CD4-positive, alpha-beta T cell treated with Interleukin-15 for 1 hour (primary cell): ENCODE measurements at places on chromosomes 4 and X.
A peak's percentile ranks its signal among the peaks of the same experiment; 100 is the strongest.

DNA sequence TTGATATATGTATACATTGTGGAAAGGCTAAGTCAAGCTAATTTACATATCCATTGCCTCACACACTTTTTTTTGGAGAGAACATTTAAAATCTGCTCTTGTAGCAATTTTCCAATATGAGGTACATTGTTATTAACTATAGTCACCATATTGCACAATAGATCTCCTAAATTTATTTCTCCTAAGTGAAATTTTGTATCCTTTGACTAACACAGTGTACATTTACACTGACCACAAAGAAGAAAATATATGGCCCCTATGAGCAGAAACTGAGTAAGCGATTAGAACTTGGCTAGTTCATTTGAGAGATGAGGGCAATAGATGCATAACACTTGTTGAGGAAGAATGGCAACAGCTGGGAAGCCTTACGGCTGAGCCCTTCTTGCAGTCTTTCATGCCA is 20.3 kb upstream of the GUCY1B1 start:
- no peak for DNase-seq

DNA sequence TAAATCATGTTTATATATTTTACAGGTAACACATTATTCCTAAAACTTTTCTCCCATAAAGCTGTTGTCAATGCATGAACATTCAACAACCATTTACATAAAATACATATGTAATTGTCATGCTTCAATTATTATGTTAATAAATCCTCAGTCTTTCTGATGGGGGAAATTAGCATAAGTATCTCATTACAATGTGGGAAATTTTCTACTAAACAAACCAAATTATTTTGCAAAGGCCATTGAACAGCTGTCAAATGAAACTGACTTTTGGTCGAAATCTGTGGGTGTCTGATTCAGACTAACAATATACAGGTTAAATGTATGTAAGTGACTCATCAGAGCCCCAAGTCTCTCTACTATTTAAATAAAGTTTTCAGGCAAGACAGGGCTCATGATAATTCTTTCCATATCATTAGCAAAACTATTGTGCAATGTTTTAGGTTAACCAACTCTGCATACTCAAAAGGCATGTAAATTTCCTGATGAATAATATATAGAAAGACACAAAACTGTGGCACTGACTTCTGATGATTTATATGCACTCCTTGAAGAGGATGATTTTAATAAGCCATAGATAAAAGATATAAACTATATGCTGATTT is 795.3 kb upstream of the AADAT start:
- no peak for DNase-seq

DNA sequence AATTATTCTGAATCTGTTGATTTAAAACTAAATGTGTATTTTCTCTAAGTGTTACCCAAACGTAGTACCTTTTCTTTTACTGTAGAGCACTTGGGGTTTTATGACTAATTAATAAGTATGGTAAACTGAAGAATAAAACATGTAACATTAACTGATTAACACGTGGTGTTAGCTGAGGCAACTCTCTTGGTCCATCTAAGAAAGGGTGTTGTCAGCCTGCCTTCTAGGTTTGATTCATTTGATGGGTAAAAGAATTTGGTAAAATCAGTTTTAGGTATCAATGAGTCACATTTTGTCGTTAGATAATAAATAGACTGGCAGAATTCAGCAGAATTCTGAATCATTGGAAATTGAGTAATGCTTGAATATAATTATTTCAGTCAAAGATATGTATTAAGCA is 99.7 kb downstream of the AFF1 start:
- no peak for DNase-seq

- DNase-seq = no peak
Observed at GRCh38 chrX:9943420-9943819, 23.7 kb upstream of the CLDN34 start.

- no peak for DNase-seq
Observed at GRCh38 chrX:153688506-153688905, 780 bp downstream of the SLC6A8 start.

- no peak for DNase-seq
Observed at GRCh38 chrX:24515447-24515846, 50.4 kb downstream of the PDK3 start.

GRCh38 chr4:45155081-45155777 is 428.9 kb upstream of the GNPDA2 start:
- DNase-seq = no peak

- DNase-seq = no peak
Observed at GRCh38 chr4:61070269-61070668, 129.9 kb upstream of the ADGRL3 start.

- no peak for DNase-seq
Observed at GRCh38 chr4:89249313-89249712, 58.3 kb downstream of the GPRIN3 start.

DNA sequence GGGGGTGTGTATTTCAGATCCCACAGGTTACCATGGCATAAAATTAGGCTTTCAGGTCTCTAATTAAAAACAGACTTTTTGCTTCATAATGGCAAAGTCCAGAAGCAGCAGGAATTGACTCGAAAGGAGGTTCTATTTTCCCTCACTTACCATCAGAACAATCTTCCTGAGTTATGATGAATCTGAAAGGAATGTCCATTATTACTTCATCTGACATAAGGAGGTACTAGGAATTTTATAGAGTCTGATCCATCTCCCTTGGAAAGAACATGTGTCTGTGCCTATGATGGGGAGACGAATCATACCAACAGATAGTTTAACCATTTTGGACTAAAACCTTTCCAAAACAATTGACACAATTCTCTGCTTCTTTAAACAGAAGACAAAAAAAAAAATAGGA is 206.3 kb upstream of the FGF13 start:
- no peak for DNase-seq

DNA sequence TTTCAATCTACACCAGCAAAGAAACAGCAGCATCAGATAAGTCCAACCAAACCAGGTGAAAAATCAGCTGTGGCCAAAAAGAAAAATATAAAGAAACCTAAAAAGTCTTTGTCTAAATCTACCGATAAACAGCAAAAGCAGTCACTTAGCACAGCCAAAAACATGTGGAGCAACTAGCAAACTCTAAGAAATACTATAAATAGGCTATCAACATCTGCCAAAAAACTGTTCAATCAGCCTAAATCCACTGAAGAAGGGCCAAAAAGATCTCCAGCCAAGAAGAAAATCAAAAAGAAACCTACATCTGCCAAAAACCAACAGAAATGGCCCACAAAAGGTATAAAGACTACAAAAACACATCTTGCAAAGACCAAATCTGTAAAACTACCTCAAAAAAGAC is 36.7 kb upstream of the CABS1 start:
- no peak for DNase-seq

GRCh38 chrX:152450076-152450475 is 1.0 kb downstream of the GABRA3 start:
- no peak for DNase-seq

DNA sequence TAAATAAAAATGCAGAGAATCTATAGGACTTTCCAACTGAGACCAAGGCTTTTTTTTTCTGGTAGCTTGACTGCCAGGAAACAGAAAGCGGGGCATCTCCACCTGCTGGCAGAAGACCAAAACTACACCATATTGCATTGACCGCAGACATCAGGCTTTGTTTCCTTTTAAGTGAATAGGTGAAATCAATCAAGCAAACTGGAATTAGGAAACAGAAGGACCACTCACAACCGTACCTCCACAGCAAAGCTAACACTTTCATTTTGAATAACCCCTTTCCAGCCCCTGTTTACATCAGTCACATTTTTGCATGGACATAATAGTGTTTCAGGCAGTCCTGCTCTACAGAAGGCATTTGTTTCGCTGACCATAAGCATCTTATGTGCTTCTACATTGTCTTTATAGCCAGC is 218.2 kb downstream of the IDS start:
- peak; percentile 23 for DNase-seq

DNA sequence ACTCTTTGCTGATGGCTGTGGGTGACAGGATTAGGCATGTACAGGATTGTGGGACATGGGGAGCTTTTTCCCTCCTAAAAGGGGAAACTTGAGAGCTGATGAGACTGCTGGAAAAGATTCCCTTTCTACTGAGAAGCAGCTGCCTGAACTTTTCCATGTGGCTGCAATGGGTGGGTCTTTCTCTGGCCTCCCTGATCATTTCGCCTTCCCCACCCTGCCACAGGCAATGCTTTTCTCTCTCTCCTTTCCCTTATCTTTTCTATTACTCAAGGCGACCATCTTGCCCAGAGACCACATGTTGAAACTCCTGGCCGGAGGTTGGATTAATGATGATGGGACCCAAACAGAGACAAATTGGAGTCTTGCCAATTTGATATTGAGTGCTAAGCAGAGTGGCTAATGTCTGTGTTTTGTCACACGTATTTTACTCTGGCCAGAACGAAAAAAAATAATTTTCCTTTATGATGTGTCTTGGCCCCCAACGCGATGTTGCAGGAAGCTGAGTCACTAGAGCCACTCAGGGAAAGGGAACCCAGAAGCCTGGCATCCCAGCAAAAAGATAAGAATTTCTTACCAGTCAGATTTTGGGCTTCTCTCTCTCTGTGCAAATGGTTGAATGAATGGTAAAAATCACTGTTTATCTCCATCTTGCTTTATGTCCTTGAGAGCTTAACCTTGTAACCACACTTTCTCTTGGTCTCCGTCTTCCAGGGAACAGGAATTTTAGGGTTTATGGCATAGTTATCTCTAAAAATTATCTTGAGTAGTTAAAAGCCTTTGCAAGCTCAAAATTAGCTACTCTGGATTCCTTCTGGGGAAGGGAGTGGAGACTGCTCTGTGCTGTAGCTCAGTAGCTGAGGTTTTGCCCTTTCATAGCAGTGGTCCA is 19.4 kb upstream of the ATP8A1 start:
- no peak for DNase-seq

- DNase-seq = no peak
Observed at GRCh38 chrX:111854556-111855490, 21.2 kb upstream of the TRPC5OS start.

DNA sequence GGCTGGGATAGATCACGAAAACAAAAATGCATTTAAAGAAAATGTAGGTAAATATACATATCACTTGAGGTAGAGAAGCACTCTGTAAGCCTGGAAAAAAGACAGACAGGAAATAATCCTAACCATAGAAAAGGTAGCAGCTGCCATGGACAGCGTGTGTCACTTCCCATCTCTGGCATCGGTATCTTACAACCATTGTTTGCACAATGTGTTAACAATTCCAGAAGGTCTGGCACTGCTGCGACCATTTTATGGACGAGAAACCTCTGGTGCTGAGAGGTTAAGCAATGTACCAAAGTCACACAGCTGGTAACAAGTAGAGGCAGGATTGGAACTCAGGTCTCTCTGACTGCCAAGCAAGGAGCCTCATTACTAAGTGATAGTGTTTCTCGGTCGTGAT is 1.7 kb upstream of the MTNR1A start:
- DNase-seq = no peak

DNA sequence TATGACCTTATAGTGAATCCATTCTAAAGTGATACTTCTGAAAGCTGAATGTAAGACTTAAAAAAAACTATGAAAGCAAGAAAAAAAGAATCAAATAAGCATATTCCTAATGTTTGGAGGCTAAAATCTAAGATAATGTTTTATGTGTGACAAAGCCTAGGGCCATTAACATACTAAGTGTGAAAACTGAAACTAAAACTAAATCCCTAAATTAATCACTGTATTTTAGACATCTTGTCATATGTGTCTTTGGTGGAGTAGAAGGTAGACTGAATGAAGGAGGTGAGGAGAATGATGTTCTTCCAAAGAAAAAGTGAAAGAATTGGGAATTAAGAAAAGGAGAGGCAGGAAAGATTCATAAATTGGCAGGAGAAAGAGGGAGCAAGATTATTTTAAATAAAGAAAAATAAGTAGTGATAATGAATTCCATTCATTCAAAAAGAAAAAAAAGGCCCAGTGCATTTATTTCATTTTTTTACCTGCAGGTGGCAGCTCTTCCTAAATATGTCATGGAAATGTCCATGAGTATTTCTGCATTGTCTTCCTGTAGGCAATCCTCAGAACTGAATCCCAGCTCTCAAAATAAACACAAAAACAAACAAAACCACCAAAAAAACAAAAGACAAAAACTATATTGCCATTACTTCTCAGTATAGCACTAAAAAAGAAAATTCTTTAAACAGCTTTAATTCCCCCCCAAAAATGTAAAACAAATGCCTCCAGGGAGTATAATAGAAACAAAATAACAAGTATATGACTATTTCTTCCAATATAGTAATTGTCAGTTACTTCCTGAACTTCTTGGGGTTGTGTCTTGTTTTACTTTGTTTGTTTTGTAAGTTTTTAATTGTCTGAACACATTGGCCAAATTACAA is 17.0 kb upstream of the AP1AR start:
- no peak for DNase-seq

- DNase-seq = no peak
Observed at GRCh38 chr4:71147261-71147660, 153.8 kb downstream of the DCK start.

GRCh38 chrX:83658731-83659130 is 150.6 kb downstream of the POU3F4 start:
- no peak for DNase-seq

DNA sequence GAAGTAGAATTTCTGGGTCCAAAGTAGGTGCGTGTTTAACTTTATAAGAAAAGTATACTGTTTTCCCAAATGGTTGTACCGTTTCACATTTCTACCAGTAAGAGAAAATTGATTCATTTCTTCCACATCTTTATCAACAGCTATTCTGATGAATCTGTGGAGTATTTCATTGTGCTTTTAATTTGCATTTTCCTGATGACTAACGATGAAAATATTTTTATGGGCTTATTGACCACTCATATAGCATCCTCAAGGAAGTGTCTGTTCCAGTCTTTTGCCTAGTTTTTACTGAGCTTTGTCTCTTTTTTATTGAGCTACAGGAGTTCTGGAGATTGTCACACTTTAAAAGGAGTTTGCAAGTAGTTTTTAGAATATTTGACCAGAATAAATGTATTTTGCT is 92.6 kb downstream of the ASB9 start:
- DNase-seq = no peak

DNA sequence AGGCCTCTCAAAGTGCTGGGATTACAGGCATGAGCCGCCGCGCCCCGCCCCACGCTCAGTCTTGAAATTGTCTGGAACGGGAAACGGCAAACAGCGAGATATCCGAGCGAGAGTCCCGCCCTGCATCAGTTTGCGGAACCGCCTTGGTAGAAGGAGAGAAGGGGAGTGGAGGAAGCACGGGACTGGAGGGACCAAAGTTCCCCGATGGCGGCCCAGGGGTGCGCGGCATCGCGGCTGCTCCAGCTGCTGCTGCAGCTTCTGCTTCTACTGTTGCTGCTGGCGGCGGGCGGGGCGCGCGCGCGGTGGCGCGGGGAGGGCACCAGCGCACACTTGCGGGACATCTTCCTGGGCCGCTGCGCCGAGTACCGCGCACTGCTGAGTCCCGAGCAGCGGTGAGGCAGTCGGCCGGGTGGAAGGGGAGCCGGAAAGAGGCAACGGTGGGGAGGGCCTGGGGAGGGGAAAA is at the start of gene BST1:
BST1 (plus strand) TSS at position 125 of the 463 bp plus-strand sequence; CDS start at position 205, 80 bp downstream.
- DNase-seq = peak; percentile 78

- DNase-seq = no peak
Observed at GRCh38 chrX:31168551-31168950, 96.7 kb upstream of the FTHL17 start.

GRCh38 chrX:120087289-120088017 is 10.0 kb upstream of the RHOXF2B start:
- DNase-seq = no peak
